ENCODE measurements at places on chromosomes 2 and 18.

DNA sequence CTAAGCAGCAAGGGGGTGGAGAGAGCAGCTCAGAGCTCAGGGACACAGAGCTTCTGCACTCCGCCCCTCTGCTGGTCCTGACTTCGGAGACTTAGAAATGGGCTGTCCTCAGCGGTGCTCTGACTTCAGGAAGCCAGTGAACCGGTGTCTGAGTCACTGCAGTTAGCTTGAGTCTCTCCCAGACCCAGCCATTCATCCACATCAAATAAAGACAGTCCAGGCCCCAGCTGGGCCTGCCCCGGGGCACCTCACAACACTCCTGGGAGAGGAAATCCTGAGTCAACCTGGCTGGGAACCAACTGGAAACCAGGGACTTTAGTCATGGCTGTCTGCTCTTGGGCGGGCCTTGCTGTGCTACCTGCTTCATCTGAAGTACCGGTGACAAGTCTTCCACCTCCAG, 5.4 kb upstream of the ITGB6 start:
- DNase-seq: peak; percentile 75

GRCh38 chr2:177419274-177419673, 26.7 kb downstream of the AGPS start:
- peak; percentile 80 for DNase-seq

GRCh38 chr2:195312662-195313061, 344.4 kb upstream of the SLC39A10 start:
- no peak for DNase-seq

GRCh38 chr2:233972941-233973575, 55.9 kb downstream of the TRPM8 start:
- no peak for DNase-seq

DNA sequence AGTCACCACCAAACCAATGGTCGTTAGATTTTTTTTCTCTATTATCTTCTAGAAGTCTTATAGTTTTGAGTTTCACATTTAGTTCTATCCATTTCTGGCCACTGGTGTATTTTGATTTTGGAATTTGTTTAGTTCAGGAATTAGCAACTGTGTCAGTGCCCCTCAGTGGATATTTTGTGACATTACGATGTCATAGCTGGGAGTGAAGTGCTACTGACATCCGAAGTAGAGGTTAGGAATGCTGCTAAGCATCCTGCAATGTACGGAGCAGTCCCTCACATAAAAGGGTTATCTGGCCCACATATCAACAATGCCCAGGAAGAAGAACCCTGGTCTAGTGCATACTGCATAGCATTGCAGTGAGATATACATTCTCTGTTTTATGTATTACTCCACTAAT, 157.4 kb upstream of the RGPD4 start:
- DNase-seq: peak; percentile 32

GRCh38 chr2:29706171-29706720, 215.1 kb downstream of the ALK start:
- DNase-seq: no peak

- DNase-seq: peak; percentile 8
Observed at GRCh38 chr2:149924028-149924427, 336.5 kb upstream of the MMADHC start.

- DNase-seq: no peak
Observed at GRCh38 chr18:48580782-48581181, 42.0 kb downstream of the CTIF start.

DNA sequence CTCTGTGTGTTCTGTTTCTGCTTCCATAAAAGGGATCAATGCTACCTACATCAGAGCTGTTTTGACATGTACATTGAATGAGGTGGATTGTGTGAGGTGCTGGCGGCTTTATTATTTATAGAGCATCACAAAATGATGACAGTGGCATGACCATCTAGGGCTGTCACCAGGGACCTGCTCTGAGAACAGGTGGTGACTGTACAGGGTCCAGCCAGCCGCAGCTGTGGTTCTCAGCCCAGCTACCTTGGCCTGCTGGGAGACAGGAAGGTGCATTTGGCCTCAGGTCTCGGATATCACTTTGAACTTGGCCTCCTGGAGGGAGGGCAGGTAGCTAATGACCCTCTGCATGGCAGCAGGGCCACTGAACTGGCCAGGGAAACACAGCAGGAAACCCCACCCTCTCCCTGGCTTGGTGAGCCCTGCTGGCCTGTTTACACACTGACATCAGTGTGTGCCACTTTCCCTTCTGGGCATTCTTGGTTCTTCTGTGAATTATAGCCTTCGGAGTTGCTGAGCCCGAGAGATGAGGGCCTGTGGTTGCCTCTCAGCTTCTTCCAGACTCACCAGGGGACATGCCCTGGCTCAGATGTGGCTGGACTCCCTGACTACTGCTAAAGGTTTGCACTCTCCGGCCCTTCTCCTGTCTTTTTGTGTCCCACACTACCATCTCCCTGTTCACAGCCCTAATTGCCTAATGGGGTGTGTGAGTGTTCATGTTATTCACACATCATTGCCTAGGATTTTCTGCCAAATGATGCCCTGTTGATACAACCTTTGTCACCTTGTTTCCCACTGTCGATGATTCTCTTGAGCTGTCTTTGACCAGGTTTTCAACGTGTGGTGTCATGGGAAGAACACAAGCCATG, 109.2 kb upstream of the RAB12 start:
- DNase-seq: no peak

DNA sequence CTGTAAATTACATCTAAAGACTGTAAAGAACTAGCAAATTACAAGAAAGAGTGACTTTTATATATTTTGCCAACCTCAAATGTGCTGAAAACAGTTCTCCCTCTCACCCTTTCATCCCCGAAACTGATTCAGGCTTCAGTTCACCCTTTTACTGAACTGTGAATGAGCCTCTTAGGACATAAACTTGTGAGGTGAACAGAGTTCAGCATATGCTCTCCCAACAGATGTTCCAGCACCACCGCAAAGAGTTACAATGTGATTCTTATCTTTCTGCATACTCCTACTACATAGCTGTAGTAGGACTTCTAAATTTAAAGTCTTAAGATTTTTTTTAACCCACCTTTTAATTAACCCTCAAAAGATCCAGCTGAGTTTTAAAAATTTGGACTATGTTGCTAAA, 1.2 kb upstream of the ZCCHC2 start:
- peak; percentile 32 for DNase-seq

DNA sequence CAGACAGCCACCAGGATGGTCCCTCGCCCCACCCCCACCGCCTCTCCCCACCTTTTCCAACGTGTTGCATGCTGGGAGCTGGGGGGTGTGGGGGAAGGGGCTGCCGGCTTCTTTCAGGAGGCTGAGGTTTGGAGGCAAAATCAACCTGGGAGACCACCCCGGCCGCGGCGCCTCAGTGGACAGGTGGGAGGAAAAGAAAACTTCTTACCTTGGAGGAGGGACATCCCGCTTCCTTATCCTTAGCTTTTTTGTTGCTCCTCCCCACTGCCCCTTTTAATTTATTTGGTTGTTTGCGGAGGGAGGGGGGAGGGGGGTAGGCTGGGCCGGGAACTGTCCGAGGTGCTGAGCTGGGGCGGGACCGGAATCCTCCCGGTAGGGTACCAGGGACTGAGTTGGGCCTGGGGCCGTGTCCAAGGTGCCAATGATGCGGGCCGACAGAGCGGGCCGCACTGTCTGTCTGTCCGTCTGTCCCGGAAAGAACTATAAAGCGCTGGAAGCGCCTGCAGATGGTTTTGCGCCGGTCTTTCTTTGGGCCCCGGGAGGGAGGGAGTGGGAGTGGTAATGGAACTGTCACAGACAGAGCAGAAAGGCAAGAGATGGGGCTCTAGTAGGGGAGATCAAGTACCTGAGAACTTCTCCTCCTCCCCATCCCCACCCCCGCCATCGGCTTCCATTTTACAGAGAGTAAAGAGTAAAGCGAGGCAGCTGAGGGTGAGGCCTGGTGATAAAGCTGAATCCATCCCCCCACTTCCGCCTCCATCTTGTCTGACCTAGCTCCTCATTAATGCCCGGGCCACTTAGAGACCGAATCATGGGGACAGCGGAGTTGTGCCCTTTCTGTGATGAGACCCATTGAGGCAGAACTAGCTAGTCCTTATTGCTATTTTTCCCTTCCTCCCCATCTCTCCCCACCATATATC, 2.4 kb downstream of the CDK5R2 start:
- DNase-seq: no peak

- no peak for DNase-seq
Observed at GRCh38 chr2:43448011-43448821, 147.6 kb downstream of the THADA start.

DNA sequence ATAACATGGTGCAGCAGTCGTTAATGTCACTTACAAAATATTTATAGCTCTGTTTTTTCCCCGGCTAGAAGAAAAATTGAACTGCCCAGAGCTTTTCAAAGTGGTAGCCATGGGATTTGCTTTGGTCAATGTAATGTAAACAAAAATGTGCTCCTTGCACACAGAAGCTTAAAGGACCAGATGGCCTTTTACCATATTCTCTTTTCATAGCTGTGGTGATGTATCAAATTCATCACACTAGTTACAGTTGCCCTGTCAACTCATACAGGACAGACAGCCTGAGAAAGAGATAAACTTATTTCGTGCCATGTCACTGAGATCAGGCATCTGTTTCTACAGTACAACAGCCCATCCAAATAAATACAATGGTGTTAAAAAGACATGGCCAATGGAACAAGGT, 368.1 kb upstream of the CDH19 start:
- DNase-seq: no peak

DNA sequence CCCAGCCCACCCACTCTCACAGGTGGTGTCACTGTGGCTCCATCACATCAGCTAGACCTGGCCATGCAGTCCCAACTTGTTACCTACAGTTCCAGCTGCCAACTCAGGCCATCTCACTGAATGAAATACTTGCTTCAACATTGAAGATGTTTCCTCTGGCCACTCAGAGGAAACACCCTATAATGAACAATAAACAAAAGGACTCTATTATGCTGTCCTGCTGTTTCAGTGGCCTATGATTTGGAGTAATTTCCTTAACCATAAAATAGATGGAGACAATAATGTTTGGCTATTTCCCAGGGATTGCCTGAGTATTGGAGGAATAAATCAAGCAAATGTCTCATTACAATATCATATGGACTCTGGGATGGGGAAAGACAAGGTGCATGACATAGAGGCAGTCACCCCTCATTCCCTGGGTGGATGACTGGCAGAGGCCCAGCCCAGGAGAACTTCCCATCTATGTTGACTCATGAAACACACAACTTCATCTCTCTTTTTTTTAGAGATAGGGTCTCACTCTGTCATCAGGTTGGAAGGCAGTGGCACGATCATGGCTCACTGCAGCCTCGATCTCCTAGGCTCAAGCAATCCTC, 134.4 kb downstream of the TGIF1 start:
- no peak for DNase-seq

DNA sequence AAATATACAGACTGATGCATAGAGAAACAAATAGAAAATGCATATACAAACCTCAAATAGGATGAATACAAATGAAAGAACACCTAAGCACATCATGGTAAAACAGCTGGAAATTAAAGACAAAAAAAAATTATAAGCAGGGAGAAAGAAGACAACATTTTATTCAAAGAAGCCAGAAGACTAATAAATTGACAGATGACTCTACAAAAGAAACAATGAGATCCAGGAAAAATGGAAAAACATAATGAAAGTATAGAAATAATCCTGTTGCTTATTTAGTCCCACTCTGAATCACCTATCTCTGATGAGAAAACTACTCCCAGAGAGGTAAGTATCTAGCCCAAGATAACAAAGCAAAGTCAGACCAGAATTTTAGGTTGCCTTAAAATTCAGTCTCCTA, 143.4 kb downstream of the RBM43 start:
- DNase-seq: no peak

DNA sequence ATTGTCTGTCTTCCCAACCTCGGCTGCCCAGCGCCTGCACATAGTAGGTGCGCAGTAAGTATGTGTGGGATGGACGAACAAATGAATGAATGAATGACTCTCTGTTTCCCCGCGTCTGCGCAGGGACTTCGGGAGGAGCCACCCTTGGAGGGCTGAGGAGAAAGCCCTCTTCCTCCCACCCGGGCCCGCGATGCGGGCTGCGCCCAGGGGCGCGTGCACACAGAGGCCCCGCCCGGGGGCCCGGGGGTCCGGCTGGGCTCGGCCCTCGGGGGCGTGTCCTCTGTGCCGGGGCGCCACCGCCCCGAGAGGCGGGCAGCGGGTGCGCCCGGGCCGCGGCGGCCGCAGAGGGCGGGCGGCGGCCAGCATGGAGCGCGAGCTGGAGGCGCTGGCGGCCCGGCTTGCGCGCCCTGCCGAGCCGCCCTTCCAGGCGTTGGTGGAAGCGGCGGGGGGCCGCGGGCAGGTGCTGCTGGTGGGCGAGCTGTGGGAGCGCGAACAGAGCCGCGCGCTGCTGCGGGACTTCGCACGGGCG, at the start of gene C2orf72:
TSS of gene C2orf72 (plus strand) at position 322 of the 529 bp plus-strand sequence. CDS start at position 365, 43 bp downstream.
- DNase-seq: no peak

DNA sequence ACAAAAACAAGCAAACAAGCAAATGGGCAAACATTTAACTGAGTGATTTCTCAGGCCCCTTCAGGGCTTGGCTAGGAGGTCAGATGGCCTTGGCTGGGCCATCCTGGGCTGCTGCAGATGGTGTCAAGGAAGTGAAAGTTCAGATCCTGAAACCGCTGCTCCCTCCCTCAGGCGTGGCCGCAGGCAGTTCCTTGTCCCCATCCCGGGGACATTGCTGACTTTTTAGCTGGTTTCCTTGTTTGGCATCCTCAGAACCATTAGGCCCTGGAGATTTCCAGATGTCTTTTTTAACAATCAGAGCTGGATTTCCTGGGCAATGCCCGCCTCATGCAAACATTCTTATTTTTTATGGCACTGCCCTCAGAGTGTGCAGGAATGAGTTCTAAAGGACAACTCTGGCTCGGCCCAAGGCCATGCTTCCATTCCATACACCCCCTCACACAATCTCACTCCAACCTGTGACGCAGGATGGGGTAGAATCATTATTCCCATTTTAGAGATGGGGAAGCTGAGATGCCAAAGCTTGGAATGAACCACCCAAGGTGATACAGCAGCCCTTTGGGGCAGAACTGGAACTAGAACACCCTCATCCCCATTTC, 86.1 kb upstream of the ZCCHC2 start:
- no peak for DNase-seq

GRCh38 chr2:182435754-182436153, 8.9 kb upstream of the PDE1A start:
- DNase-seq: peak; percentile 29

GRCh38 chr2:174544156-174544555, 53.4 kb downstream of the WIPF1 start:
- no peak for DNase-seq

GRCh38 chr2:231934441-231935206, 8.4 kb upstream of the NPPC start:
- no peak for DNase-seq

DNA sequence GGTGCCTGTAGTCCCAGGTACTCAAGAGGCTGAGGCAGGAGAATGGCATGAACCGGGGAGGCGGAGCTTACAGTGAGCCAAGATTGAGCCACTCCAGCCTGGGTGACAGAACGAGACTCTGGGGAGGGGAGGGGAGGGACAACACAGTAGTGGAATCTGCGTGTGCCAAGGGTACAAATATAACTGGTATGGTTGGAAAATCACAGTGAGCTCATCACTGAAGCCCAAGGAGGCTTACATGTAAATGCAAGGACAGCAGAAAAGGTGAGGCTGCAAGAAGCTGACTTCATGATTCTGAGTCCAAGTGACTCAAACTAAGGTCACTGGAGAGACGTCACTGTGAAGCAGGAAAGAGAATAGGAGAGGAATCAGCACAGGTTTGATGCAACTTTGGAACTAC, 9.2 kb downstream of the SEPTIN10 start:
- DNase-seq: peak; percentile 86

GRCh38 chr18:41928581-41928980, 26.5 kb upstream of the PIK3C3 start:
- DNase-seq: no peak

GRCh38 chr2:9914384-9915065, 37.0 kb upstream of the GRHL1 start:
- peak; percentile 87 for DNase-seq

- no peak for DNase-seq
Observed at GRCh38 chr2:48400553-48401164, 129.3 kb upstream of the STON1 start.

Data from fibroblast of lung (primary cell).